ENCODE measurements at places on chromosomes 12 and 14. TPM values are rescaled to one million over a fixed set of nuclear protein-coding genes. Genes with fewer than 3 reads are reported as not detected.
A peak's percentile ranks its signal among the peaks of the same experiment; 100 is the strongest.

- peaks cover 32% of the 10 kb centered on the region for H3K27me3 ChIP-seq
- H3K4me3 ChIP-seq = no peak overlapping the region
- no peaks in the 10 kb centered on the region for H3K36me3 ChIP-seq
- H3K27ac ChIP-seq = no peak overlapping the region
- no peak for DNase-seq
These were observed 33.3 kb upstream of the BEGAIN start for GRCh38 chr14:100620255-100621100.

DNA sequence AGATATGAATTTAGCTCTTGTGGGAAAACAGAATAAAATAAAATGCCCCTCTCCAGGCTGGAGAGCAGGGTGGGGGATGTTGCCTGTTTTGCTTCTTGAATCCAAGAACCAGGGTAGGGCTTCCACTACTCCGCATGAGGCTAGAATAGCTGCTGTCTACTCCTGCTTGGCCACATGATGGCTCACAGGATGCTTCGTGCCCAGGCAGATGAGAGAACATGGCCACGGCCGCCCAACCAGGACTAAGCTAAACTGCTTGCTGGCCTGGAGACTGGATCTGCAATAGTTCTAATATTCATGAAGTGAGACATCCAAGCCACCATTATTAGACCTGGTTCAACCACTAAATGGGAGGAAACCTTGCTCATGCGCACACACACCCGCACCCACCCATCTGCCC is 122.2 kb upstream of the METAP2 start:
- H3K4me3 ChIP-seq = no peak overlapping the region
- no peaks in the 10 kb centered on the region for H3K36me3 ChIP-seq
- no peak for DNase-seq
- H3K27me3 ChIP-seq = no peaks in the 10 kb centered on the region
- no peak overlapping the region for H3K27ac ChIP-seq

DNA sequence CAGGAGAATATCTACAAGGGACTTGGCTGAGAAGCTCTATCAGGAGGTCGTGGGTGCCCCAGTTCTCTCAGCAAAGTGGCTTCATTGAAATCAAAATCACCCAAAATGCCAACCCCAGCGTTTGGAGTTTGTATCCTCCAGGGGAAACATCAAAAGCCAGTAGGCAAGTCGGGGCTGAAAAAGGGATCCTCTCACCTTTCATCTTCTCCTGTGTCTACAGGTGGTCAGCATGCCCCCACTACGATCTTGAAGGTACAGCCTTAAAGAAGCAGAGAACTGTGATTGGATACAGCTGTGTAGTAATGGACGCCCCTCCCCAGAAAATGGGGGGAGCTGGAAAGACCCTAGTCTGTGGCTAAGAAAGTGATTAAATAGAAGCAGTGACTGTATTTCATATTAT is 22.2 kb downstream of the HRK start:
- H3K36me3 ChIP-seq = no peaks in the 10 kb centered on the region
- H3K4me1 ChIP-seq = peaks cover 50% of the 10 kb centered on the region
- peak overlapping the region; percentile 6 for H3K4me3 ChIP-seq

- H3K4me3 ChIP-seq = no peak overlapping the region
- H3K27ac ChIP-seq = no peak overlapping the region
- no peaks in the 10 kb centered on the region for H3K27me3 ChIP-seq
- H3K4me1 ChIP-seq = peaks cover 22% of the 10 kb centered on the region
- H3K36me3 ChIP-seq = no peaks in the 10 kb centered on the region
- DNase-seq = peak; percentile 16
These were observed 36.6 kb downstream of the CCNK start for GRCh38 chr14:99517643-99518381.

DNA sequence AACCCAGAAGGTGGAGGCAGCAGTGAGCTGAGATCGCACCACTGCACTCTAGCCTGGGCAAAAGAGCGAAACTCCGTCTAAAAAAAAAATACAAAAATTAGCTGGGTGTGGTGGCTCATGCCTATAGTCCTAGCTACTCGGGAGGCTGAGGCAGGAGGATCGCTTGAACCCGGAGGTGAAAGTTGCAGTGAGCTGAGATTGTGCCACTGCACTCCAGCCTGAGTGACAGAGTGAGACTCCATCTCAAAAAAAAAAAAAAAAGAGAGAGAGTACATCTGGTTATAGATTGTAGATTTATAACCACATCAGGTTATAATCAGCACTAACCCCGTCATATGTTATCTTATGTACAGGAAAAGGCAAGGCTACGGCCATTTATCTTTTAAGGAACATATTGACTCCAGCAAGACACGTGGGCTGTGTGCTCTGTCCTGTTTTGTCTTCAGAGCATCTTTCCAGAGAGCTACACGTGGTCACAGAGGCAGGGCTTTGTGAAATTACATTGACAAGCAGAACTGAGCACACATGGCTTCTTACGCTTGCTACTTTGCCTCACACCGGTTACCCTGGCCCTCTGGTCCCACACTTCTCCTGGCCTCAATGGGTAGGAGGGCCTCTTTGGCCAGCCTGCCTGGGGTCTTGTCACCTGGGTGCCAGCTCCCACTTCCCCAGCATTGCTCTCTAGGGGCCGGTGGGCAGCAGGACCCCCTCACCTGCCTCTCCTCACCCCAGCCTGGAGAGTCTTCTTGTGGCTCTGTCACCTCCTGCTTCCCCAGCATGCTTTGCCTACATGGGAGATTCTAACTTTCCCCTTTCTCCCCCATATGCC is 6.8 kb upstream of the DYNC1H1 start:
- H3K27ac ChIP-seq = no peak overlapping the region
- H3K27me3 ChIP-seq = no peaks in the 10 kb centered on the region
- no peak for DNase-seq
- no peak overlapping the region for H3K4me3 ChIP-seq
- no peaks in the 10 kb centered on the region for H3K36me3 ChIP-seq
- H3K4me1 ChIP-seq = peaks cover 8% of the 10 kb centered on the region

- H3K36me3 ChIP-seq = no peaks in the 10 kb centered on the region
- peak overlapping the region; percentile 56 for H3K4me3 ChIP-seq
- peaks cover 22% of the 10 kb centered on the region for H3K27me3 ChIP-seq
- no peak overlapping the region for H3K27ac ChIP-seq
These were observed 92.7 kb upstream of the PRMT8 start for GRCh38 chr12:3398196-3398789.

DNA sequence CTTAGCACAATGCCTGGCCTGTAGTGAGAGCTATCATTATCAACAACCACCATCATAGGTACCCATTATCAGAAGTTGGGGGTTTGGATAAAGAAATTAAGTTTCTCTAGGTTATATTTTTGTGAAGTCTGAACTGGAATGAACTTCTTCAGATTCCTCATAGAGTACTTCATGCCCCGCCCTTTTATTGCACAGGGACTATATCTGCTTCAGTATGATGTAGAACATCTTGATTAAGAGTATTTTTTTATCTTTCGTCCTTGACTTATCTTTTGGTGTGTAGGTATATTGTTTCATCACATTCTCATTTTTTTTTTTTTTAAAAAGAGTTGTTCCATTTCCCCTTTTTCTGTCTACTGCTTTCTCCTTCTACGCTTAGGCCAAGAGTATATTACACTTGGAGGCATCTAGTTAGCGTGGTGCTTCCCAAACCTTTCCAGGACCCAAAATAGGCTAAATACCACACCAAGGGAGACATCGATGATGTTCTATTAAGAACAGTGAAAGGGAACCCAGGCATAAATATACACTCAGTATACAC is 467.5 kb downstream of the ZFP36L1 start:
- H3K27ac ChIP-seq = no peak overlapping the region
- H3K4me3 ChIP-seq = no peak overlapping the region
- H3K36me3 ChIP-seq = no peaks in the 10 kb centered on the region

DNA sequence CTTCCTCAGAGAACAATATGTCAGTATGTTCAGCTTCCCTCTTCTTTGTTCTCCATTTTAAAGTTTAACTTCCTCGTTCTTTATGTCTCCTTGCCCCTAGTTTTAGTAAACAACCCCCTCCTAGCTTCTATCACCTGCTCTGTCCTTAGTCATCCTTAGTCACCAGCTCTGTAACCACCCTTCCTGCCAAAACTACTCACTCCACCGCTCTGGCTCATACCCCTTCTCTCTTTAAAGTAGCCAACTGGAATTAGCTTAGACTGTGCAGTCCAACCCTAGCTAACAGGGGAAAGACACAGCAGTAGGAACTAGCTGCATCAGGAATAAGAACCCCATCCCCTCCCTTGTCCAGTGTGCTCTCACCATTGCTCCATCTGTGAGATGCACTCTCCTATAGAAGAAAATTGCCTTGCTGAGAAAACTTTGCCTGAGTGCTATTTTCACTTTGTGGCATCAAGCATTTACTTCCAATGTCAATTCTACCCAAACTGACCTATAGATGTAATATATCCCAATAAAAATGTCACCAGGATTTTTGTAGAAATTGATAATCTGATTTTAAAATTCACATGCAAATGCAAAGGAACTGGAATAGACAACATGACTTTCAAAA is 603.2 kb downstream of the C12orf50 start:
- H3K27ac ChIP-seq = no peak overlapping the region
- H3K4me3 ChIP-seq = no peak overlapping the region
- H3K4me1 ChIP-seq = peaks cover 19% of the 10 kb centered on the region
- DNase-seq = no peak
- no peaks in the 10 kb centered on the region for H3K27me3 ChIP-seq

DNA sequence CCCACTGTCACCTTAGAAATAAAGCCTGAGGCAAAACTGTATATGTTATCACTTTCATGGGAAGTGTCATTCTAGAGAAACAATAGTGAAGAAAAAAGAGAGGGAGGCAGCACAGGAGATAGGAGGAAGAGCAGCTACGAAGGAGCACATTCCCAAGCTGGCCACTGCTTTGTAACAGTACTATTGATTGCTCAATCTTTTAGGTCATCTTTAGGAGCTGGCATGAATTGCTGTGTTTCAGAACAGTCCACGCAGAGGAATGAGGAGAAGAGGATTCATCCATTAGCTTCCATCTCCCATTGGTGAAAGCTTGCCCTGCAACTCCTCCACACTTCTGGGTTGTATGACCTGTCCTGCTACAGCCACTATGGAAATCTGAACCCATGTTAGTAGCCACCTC is 372.5 kb upstream of the DDHD1 start:
- no peak overlapping the region for H3K4me3 ChIP-seq
- H3K27ac ChIP-seq = no peak overlapping the region
- no peak for DNase-seq
- H3K4me1 ChIP-seq = peaks cover 27% of the 10 kb centered on the region

DNA sequence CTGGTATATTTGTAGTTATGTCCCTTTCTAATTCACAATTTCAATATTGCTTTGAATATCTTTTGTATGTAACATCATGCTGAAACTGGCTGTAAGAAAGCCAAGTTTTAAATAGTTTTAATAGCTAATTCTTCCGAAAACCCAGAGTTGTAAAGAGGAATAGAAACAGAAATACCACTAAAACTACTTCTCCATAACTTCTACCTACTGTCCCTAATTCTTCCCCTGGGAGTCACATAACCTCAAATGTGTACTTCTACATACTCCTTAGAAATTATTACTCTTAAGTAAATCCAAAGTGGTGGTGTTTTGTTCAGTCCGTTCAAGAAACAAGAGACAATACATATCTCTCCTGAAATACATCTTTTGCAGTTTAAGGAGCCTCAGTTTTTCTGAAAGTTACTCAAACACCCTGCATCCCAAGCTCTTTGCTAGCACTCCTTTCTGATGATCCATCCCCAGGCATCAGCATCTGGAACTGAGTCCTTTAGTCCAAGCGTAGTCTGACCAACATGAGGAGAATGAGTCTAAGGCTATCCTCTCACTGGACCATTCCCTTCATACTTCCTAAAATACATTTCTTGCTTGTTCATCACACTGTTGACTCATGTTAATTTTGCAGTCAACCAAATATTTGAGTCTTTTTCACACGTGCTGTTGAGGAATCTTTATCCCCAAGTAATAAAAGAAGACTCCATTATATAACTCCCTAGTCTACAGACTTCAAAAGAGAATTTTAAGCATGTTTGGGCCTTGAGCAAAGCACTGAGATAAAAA is 214.3 kb upstream of the NUDT4 start:
- DNase-seq = no peak
- H3K27me3 ChIP-seq = no peaks in the 10 kb centered on the region
- no peak overlapping the region for H3K4me3 ChIP-seq
- H3K4me1 ChIP-seq = peaks cover 8% of the 10 kb centered on the region
- H3K36me3 ChIP-seq = no peaks in the 10 kb centered on the region
- no peak overlapping the region for H3K27ac ChIP-seq

GRCh38 chr12:48032597-48032996 is 28.3 kb upstream of the COL2A1 start:
- H3K27me3 ChIP-seq = no peaks in the 10 kb centered on the region
- no peaks in the 10 kb centered on the region for H3K36me3 ChIP-seq
- H3K4me1 ChIP-seq = peaks cover 40% of the 10 kb centered on the region
- no peak overlapping the region for H3K27ac ChIP-seq
- no peak for DNase-seq

DNA sequence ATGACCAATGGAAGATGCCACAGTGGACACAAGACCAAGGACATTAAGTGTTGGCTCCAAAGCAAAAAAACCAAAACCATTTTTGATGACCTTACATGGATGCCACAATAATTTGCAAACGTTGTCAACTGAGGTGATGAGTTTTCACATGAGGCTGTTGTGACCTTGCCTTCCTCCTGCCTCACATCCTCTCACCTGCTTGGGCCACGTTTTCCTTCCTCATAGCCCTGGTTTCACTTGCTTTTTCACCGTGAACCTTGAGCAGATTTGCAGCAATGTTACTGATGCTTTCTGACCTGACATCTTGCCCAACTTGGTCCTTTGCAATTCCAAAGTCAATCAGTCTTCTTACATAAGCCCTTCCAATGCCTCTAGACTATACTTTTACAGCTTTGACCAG is 3.7 kb downstream of the KRT6B start:
- no peak overlapping the region for H3K4me3 ChIP-seq
- H3K4me1 ChIP-seq = peaks cover 4% of the 10 kb centered on the region
- no peaks in the 10 kb centered on the region for H3K36me3 ChIP-seq
- no peak for DNase-seq
- H3K27me3 ChIP-seq = peaks cover 39% of the 10 kb centered on the region

Gene C12orf54
- 0.38 TPM for total RNA-seq

Gene TSPAN8
- total RNA-seq = not detected

Gene OXA1L
- 117 TPM for total RNA-seq

Gene TAS2R43
- total RNA-seq = 1.9 TPM

Gene PPFIA2
- 1.1 TPM for total RNA-seq

Gene LRTM2
- not detected for total RNA-seq

Gene SLC39A2
- 2.7 TPM for total RNA-seq

Gene EDDM3A
- total RNA-seq = not detected

All from mesothelial cell of epicardium (in vitro differentiated cells).